ENCODE measurements at places on chromosomes 1 and 21.
A peak's percentile ranks its signal among the peaks of the same experiment; 100 is the strongest.

GRCh38 chr1:165143437-165144065, 213.0 kb downstream of the LMX1A start:
- no peak for DNase-seq

GRCh38 chr1:34867415-34867814, 7.9 kb upstream of the SMIM12 start:
- DNase-seq, result no peak

- DNase-seq, result no peak
Observed at GRCh38 chr1:233038581-233038980, 88.2 kb downstream of the NTPCR start.

- DNase-seq, result no peak
Observed at GRCh38 chr1:74937176-74937575, 197.0 kb upstream of the LHX8 start.

DNA sequence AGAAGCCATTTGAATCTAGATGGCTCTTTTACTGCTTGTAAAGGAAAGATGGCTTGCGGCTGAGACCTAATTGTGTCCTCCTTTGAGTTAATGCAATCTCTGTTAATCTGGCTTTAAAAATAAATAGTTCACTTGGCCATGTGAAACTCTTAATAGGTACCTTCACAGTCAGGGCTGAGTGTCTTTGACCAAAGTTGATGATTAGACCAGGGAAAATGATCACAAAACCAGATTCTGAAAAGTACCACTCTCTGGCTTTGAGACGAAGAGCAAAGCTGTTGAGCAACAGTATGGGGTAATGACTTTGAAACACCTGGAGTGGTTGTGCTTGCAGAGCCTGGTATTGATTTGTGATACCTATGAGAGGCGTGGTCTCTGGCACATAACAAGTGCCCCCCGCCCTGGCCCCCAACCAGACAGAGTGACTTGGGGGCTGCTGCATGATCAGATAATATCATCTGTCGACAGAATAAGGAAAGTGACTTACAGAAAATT, 4.7 kb downstream of the HUNK start:
- no peak for DNase-seq

GRCh38 chr1:1403653-1404052, 3.4 kb downstream of the MRPL20 start:
- no peak for DNase-seq

DNA sequence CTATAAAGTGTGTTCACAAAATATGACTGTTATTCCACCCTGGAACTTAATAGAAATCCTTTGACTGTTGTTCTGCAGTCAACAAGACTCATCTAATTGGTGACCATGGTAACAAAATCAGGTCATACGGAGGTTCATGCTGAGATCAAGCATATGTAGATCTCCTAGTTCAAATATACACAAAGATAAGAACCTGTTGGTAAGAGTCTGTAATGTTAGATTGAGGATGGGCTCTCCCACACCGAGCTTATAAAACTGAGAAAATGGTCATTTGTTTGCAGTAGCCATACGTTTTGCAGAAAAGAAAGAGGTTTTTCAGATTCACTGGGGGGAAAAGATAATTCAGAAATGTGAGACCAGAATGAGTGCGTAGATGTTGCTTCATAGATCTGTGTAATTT, 468.1 kb downstream of the RPS6KC1 start:
- DNase-seq, result no peak

DNA sequence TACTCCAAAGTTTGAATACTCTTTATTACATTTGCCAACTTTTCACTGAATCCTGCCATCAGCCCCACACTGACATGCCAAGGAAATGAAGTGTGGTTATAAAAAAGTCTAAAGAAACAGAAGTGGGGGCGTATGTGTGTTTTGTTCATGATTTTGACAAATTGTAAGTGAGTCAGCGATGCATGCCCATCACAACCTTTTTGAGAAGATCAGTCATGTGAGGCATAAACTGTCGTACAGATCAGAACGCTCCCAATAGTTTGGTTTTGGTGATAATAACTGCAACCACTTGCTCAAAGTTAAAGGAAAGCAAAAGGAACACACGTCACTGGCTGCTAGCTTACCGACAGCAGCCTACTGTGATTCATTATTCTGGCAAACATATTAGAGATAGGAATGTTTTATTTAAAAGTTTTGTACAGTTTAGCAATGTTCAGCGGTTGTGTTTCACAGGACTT, 95.6 kb downstream of the RGS2 start:
- no peak for DNase-seq

- DNase-seq, result peak; percentile 62
Observed at GRCh38 chr1:93701629-93702028, 20.0 kb upstream of the BCAR3 start.

- peak; percentile 47 for DNase-seq
Observed at GRCh38 chr1:41641475-41641814, 157.0 kb upstream of the EDN2 start.

DNA sequence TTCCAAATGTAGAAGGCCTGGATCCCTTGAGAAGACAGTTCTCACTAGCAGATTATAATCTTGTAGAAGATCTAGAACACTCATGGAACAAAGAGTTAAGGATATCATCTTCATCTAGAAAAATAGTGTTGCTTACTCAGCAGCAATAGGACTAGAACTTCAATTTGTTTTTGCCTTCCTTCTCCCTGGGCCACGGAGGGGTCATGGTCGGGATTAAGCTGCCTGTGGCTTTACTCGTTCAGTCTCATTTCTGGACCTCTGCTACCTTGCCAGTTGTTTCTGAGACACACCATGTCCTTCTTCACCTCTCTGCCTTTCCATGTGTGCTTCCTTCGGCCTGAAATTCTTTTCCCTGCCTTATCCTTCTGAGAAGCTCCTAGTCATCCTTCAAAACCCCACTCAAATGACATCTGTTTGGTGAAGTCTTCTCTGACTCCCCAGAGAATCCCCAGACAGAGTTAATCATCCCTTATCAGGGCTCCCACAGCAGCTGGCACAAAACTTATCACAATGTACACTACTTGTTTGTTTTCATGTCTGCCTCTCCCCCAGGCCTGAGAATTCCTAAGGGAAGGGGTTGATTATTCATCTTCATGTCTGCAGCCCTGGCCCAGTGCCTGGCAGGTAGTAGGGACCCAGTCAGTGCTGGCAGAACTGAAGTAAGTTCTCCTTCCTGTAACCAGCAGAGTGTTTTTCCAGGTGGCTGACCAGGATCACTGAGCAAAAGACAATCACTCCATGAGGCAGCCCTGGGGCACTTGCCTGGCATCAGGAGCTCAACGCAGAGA, 15.5 kb upstream of the SNX27 start:
- no peak for DNase-seq

DNA sequence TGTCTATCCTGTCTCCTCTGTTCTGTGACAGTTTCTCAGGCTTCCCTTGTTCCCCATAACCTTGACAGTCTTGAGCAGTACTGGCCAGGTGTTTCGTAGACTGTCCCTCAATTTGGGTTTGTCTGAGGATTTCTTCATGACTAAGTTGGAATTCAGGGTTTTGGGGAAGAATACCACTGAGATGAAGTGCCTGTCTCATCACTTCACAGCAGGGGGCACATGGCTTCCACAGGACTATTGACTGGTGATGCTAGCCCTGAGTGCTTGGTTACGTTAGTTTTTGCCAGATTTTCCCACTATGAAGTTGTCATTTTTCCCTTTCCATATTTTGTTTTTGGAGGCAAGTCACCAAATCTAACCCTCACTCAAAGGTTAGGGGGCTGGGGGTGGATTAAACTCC, 45.7 kb downstream of the CDCP2 start:
- no peak for DNase-seq

GRCh38 chr1:160244209-160244608, 18.1 kb downstream of the DCAF8 start:
- DNase-seq, result no peak

DNA sequence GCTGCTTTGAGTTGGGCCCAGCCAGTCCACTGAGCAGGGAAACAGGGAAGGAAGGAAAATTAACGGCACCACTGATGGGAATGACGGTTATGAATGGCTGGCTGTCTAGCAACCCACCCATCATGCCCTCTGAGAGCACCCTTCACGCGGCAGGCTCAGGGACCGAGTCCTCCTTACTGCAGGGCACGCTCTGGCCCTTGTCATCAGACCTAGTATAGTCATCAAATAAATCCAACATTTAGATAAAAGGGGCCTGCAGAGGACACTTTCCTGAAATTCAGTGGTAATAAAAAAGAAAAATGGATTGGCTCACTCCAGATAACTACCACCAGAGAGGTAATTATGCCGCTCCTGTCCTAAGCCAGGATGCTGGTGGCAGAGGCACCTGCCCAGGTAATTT, 509.4 kb downstream of the MATN1 start:
- DNase-seq, result no peak

- DNase-seq, result peak; percentile 6
Observed at GRCh38 chr1:75085931-75086330, 48.3 kb upstream of the LHX8 start.

Data from GM06990 (cell line).